Posterior vena cava (tissue), 2 donors: ENCODE measurements at places on chromosomes 6 and 20. TPM values are rescaled to one million over a fixed set of nuclear protein-coding genes. Genes with fewer than 3 reads are reported as not detected.

Gene DYNLRB1
- total RNA-seq = 124 TPM

Gene RSPH9
- total RNA-seq = 0.19 TPM

DNA sequence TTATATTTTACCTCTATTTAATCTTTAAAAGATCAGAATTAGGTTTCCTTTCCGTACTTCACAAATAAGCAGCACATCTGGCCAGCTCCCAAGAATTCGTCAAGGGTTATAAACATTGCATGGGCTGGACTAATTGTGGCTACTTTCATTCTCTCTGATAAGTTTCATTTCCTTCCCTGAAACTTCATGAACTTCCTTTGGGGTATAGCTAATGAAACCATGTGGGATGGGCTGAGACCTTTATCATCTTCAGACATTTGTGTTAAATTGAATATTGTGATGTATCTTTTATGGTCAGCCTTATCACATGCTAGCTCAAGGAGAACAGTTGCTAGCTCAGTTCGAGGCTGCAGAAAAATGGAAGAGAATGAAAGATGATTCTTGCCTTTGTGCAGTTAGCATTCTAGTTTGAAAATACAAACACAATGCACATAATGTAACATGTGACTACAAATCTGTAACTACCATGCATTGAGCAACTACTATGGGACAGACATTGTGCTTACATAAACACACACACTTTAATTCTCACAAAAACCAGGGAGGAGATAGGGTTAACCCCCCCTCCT is 1.7 kb upstream of the GMPR start:
- DNase-seq = no peak

- no peak for DNase-seq
Measured at GRCh38 chr6:37123957-37124729, 45.8 kb upstream of the PIM1 start.

Gene FAM184A
- 4.5 TPM for total RNA-seq

GRCh38 chr6:105005451-105005850 is 48.5 kb downstream of the LIN28B start:
- no peak for DNase-seq
